ENCODE measurements at places on chromosomes 16 and 17.

GRCh38 chr16:29899516-29900101 is at the start of gene SEZ6L2:
Gene SEZ6L2 (minus strand): TSS chr16:29899550. CDS start chr16:29899019, 531 bp downstream.
- DNase-seq: no peak

DNA sequence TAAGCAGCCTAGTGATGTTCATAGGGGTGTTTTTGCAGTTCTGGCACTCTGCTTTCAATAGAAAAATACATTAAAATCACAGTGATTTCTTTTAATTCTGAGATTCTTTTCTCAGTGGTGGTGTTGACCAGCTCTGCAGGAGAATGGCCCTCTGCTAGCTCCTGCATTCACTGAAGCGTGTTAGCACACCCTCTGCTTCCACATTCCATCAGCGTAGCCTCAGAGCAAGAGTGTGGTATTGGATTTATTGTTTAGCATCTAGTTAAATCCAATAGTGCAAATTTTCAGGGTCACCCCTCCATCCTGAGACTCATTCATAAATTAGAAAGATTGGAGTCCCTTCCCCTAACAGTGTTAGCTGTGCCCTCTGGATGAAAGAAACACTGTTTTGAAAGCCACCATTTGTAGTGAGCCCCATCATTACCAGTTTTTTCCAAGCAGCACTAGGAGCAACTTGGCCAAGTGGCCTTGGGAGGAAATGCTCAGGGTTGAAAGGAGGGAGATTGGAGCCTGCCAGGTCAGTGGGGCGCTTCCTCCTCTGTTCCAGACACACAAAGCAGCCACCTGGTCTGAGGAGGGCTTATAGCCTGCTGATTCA is 45.7 kb downstream of the B9D1 start:
- DNase-seq: no peak

- no peak for DNase-seq
Observed at GRCh38 chr17:74089869-74090464, 113.5 kb upstream of the RPL38 start.

DNA sequence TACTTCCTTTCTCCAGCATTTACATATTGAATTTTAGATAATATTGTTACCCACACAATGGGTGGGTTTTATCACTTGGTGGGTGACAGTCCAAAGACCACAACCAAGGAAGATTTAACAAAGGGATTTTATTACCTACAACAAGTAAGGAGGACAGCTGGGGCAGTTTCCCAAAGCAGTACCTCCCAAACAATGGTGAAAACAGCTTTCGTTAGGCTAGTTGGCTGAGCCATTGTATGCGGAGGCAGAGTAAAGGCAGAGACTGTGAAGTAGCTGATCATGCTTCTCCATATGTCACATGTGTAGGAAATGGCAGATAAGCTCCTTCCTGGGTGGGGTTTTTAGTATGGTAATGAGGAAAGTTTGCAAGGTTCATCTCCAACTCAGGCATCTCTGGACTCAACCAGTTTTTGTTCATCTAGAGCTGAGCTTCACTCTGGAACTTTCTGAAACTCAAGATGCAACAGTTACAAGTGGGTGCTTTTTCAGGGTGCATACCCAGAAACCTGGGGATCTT is 104.3 kb upstream of the PSMD7 start:
- no peak for DNase-seq

GRCh38 chr16:51538707-51539498 is 387.8 kb upstream of the SALL1 start:
- DNase-seq: no peak

- DNase-seq: no peak
Observed at GRCh38 chr16:86199182-86199581, 300.2 kb downstream of the IRF8 start.

- no peak for DNase-seq
Observed at GRCh38 chr17:57892820-57893595, 43.2 kb upstream of the MRPS23 start.

- no peak for DNase-seq
Observed at GRCh38 chr17:7755095-7755890, 37.7 kb downstream of the DNAH2 start.

- no peak for DNase-seq
Observed at GRCh38 chr17:13002761-13003453, 14.9 kb downstream of the ELAC2 start.

DNA sequence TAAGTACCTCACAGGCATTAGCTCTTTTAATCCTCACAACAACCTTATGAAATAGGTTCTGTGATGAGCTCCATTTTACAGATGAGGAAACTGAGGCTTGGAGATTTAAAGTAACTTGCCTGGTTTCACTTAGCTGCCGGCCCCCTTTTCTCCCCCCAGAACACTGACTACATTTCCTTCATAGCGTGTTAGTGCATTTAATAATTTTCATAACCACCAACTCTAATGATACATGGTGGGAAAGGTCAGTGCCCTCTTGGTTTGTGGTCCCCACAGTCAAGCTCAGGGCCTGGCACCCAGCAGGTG is 16.5 kb upstream of the RHOT1 start:
- DNase-seq: no peak

GRCh38 chr16:4936991-4937781 is at the start of gene PPL:
Gene PPL (minus strand): TSS chr16:4937148. CDS start chr16:4937045, 103 bp downstream.
- DNase-seq: no peak

GRCh38 chr16:84700446-84701300 is 873 bp downstream of the USP10 start:
- no peak for DNase-seq

DNA sequence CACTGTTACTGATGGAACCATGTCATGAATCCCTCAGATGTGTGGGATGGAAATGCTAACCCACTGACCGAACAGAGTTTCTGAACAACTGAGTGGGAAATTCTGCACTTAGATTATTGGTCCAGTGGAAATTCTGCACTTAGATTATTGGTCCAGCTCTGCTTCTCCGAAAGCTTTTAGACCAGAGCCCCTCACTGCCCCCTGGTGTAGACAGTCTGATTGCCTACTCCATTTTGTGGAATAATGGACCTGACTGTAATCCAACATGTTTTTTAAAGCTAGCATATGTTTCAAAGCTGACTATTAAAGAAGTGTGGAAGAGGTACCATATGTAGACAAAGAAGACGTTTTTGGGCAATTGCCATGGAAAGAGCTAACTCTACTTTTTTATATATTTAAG is 50.3 kb upstream of the TBX2 start:
- no peak for DNase-seq

GRCh38 chr17:56912105-56912999 is 1.5 kb downstream of the TRIM25 start:
- no peak for DNase-seq

GRCh38 chr17:78379131-78379491 is 662 bp downstream of the PGS1 start:
- DNase-seq: no peak

- no peak for DNase-seq
Observed at GRCh38 chr16:8572063-8572918, 18.0 kb downstream of the TMEM114 start.

GRCh38 chr17:32267690-32268205 is 2.1 kb downstream of the RHBDL3 start:
- no peak for DNase-seq

DNA sequence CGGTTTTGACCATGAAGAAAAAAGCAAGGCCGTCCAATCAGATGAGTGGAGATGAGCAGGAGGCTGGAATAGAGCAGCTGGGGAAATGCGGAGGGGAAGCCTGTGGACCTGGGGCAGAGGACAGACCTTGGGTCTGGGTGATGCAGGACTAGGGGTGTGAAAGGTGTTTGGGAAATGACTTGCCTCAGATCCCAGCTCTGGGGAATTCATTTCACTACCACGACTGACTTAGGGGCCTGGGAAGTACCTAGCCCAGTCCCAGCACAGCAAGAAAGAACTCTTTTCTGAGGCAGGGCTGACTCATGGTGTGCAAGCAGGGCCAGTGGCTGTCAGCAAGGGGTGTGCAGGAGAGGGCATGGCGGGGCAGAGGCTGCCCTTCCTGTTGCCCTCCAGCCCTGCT is 14.8 kb downstream of the DNAI2 start:
- no peak for DNase-seq

- no peak for DNase-seq
Observed at GRCh38 chr16:11533588-11533987, 53.1 kb downstream of the LITAF start.

- no peak for DNase-seq
Observed at GRCh38 chr16:79325226-79325945, 275.2 kb downstream of the MAF start.

- no peak for DNase-seq
Observed at GRCh38 chr17:77058016-77058415, 82.8 kb upstream of the SEC14L1 start.
